Naive thymus-derived CD4-positive, alpha-beta T cell (primary cell): ENCODE measurements at places on chromosomes 1 and 21.

DNA sequence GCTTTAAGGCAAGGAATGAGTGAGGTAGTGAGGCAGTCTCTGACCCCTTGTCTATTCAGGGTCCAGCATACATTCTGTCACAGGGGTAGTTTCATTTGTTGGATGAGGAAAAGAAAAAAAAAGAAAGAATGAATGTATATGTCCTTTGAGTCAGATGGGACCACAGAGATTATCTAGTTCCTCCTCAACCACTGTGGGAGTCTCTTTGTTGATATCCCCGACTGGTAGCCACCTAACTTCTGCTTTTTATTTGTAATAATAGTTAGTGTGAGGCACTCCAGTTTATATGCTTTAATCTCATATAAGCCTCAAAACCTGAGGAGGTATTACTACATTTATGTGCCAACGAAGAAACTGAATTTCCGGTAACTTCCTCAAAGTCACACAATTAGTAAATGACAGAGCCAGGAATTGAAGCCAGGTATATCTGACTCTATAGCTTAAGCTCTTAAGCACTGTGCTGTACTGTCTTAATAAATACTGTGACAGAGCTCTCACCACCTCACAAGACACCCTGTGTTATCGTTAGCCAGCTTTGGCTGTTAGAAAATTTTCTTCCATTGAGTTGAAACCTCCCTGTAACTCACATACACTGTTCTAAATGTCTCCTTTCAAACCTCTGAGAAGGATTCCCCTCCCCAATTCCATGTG, 82.2 kb downstream of the MDM4 start:
- H3K4me1 ChIP-seq = no peaks in the 10 kb centered on the region
- no peak for DNase-seq
- no peaks in the 10 kb centered on the region for H3K36me3 ChIP-seq
- no peak overlapping the region for H3K4me3 ChIP-seq
- H3K27me3 ChIP-seq = no peaks in the 10 kb centered on the region

- no peaks in the 10 kb centered on the region for H3K36me3 ChIP-seq
- H3K27me3 ChIP-seq = no peaks in the 10 kb centered on the region
- no peak for DNase-seq
- H3K4me3 ChIP-seq = no peak overlapping the region
- H3K4me1 ChIP-seq = peaks cover 9% of the 10 kb centered on the region
- no peak overlapping the region for H3K27ac ChIP-seq
Observed at GRCh38 chr1:234760303-234760723, 150.3 kb upstream of the IRF2BP2 start.

DNA sequence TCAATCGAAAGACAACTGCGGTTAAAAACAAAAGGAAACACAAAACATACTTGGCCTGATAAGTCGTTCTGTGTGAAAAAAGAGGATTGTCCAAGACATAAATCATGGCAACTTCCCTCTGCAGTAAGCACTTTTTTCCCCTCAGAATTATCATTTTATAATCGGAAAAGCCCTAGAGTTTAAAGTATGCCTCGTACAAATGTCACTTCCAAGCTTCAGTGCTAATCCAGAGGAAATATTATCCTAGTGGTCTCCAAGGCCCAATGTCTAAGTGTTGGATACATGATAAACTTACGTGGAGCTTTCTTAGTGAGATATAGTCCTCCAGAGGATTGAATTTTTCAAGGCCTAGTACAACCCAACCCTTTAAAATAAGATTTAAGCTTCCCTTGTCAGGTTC, 11.2 kb upstream of the NTMT2 start:
- no peak for DNase-seq
- no peak overlapping the region for H3K27ac ChIP-seq
- H3K27me3 ChIP-seq = no peaks in the 10 kb centered on the region
- H3K4me1 ChIP-seq = no peaks in the 10 kb centered on the region

GRCh38 chr1:67832737-67833601, at the start of gene GNG12:
Gene GNG12 (minus strand): TSS chr1:67833467. CDS start chr1:67707686, 125,781 bp downstream.
- peaks cover 9% of the 10 kb centered on the region for H3K4me1 ChIP-seq
- H3K36me3 ChIP-seq = no peaks in the 10 kb centered on the region
- H3K4me3 ChIP-seq = peak within 1 kb of the TSS; percentile 22
- H3K27ac ChIP-seq = no peak within 1 kb of the TSS

DNA sequence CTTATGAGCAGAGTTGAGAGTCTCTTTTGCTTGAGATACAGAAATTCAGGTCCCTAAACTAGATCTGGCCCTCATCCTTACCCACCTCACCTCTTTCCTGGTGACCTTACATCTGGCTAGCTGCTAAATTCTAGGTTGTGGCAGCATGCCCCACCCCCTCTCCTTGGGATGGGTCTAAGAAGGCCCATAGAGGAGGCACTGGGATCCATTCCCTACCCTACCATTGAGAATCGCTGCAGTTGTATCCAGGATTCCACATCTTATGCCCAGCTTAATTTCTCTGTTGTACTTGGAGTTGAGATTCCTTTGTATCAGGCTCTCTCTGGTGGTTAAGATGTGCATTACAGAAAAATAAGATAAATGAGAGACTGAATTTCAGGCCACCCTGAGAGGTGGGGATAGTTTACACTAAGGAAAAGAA, 9.5 kb upstream of the TMEM39B start:
- no peaks in the 10 kb centered on the region for H3K27me3 ChIP-seq
- peaks cover 3% of the 10 kb centered on the region for H3K36me3 ChIP-seq
- peak; percentile 37 for DNase-seq

GRCh38 chr21:43192501-43193081, 23.8 kb downstream of the CRYAA start:
- no peaks in the 10 kb centered on the region for H3K36me3 ChIP-seq
- H3K27me3 ChIP-seq = no peaks in the 10 kb centered on the region
- H3K4me1 ChIP-seq = no peaks in the 10 kb centered on the region
- DNase-seq = no peak

- no peaks in the 10 kb centered on the region for H3K27me3 ChIP-seq
- H3K4me3 ChIP-seq = no peak overlapping the region
- no peaks in the 10 kb centered on the region for H3K36me3 ChIP-seq
- H3K4me1 ChIP-seq = no peaks in the 10 kb centered on the region
Observed at GRCh38 chr1:9038881-9039760, 12.9 kb upstream of the SLC2A7 start.

- H3K4me1 ChIP-seq = no peaks in the 10 kb centered on the region
- H3K36me3 ChIP-seq = no peaks in the 10 kb centered on the region
- H3K4me3 ChIP-seq = no peak overlapping the region
Observed at GRCh38 chr1:6976044-6976375, 190.8 kb downstream of the CAMTA1 start.
